ENCODE measurements at places on chromosomes 12 and 14.

- H3K27me3 ChIP-seq = peaks cover 16% of the 10 kb centered on the region
- H3K27ac ChIP-seq = no peak overlapping the region
- DNase-seq = peak; percentile 86
Measured at GRCh38 chr14:105414456-105415371, 4.9 kb upstream of the MTA1 start.

GRCh38 chr12:66717036-66717673 lies 38.3 kb upstream of the GRIP1 start:
- DNase-seq = no peak

- no peaks in the 10 kb centered on the region for H3K27me3 ChIP-seq
- H3K27ac ChIP-seq = no peak overlapping the region
- H3K4me3 ChIP-seq = no peak overlapping the region
- no peaks in the 10 kb centered on the region for H3K36me3 ChIP-seq
- no peaks in the 10 kb centered on the region for H3K4me1 ChIP-seq
Measured at GRCh38 chr14:75493592-75494087, 28.6 kb upstream of the BATF start.

GRCh38 chr12:125889742-125890141 lies 824.5 kb downstream of the AACS start:
- no peaks in the 10 kb centered on the region for H3K36me3 ChIP-seq
- H3K4me1 ChIP-seq = no peaks in the 10 kb centered on the region
- no peak for DNase-seq
- no peak overlapping the region for H3K27ac ChIP-seq
- H3K27me3 ChIP-seq = no peaks in the 10 kb centered on the region
- no peak overlapping the region for H3K4me3 ChIP-seq

DNA sequence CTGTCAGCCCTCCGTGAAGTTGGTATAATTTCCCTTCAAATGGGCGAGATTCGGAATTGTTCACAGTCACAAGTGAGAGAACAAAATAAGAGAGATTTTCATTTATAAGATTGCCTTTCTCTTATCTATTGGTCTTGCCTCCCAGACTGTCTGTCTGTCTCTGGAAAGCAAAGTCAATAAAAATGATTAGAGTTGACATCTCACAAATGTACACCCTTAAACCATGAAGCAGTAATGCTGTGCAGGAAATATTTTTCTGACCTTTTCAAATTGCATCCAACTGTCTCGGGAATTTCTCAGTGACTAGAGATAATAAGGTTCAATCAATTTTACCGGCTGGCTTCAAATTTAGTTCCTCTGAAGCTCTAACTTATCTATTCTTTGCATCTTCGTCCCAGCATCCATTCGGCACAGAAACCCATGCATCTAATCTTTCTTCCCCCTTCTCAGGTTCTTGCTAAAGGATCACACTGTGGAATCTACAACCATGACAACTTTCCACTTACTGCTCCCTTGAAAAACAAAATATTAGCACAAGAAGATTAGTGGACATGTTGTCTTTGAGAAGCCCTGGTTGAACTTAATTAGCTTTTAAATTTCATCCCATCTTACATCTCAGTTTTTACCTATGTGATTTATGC lies 93.1 kb downstream of the RMST start:
- peaks cover 15% of the 10 kb centered on the region for H3K4me1 ChIP-seq
- no peaks in the 10 kb centered on the region for H3K27me3 ChIP-seq
- H3K36me3 ChIP-seq = no peaks in the 10 kb centered on the region
- no peak overlapping the region for H3K4me3 ChIP-seq

DNA sequence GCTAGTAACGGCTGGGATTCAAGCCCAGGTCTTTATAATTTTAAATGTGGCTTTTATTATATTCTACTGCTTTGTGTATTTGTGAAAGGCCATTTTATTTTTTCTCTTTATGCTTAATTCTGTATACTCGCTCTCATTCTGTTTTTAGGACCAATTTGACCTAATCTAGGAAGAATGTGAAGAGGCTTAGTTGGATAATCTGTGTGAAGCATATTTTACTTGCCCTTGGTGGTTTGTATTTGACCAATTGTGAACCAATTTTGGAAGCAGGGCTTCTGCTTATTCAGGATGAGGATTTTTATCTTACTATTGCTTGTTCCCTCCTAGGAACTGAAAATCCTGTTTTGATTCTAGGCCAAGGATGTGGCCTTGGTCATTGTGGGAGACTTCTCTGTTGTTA lies 113.1 kb downstream of the TTC6 start:
- H3K4me1 ChIP-seq = no peaks in the 10 kb centered on the region
- no peaks in the 10 kb centered on the region for H3K27me3 ChIP-seq
- H3K27ac ChIP-seq = no peak overlapping the region

DNA sequence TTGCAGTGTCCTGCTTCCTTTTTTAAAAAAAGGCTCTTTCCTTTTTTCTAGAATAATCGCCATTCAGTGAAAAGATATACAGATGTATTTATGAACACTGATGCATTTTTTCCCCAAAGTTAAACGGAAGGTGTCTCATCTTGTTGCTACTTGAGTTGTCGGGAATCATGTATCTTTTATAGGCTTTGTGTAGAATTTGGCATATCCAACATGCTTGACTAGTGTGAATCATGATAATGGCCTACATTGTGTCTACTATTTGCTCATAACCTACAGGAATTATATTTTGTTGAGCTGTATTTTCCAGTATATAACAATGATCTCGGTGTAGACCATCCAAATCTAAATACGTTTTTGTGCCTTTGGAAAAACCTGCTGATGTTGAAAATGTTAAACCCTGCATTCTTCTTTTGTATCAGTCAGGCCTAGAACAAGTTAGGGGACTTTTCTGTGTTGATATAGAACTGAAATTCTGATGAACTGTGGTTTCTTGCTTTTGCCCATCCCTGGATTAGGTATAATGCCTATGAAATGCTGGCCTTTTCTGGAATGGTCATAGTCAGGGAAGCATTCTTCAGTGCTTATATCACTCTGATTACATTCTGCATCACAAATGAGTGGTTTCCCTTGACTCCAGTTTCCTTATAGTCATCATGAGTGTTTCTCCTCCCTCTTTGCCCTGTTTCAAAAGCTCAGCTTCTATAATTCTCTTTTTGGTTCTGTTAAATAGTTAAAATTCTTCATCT lies 10.8 kb downstream of the BMAL2 start:
- H3K27ac ChIP-seq = no peak overlapping the region
- H3K27me3 ChIP-seq = no peaks in the 10 kb centered on the region
- no peak overlapping the region for H3K4me3 ChIP-seq
- H3K36me3 ChIP-seq = no peaks in the 10 kb centered on the region
- no peaks in the 10 kb centered on the region for H3K4me1 ChIP-seq

DNA sequence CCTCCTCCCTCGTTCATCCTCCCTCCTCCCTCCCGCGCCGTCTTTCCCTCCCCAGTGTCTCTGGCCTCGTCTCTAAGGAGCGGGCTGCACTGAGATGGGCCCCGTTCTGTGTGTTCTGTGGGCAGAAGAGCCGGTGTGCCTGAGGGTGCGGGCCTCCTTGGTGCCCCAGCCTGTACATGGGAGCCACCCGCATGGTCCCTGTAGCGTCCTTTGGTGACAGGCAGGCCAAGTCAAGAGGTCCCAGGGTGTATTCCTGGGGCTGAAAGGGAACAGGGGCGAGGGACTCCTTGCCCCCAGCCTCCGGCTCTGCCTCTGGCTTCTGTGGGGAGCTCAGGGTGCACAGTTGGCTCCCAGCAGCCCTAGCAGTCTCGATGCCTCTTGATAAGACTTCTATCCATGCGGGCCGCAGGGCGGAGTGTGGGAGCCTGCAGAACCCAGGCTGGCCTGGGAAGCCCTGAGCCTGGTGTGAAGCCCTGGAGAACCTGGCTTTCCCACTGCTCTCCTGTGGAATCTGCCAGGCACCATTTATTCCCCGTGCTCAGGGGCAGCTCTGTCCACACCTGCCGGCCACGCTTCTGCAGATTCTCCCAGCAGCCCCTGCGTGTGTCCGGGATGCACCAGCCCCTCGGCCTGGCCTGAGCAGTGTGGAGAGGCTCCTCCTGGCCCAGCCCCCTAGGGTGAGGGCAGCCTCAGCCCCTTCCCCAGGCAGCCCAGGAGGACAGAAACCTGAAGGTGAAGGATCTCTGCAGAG lies 181.3 kb downstream of the KIF26A start:
- H3K36me3 ChIP-seq = no peaks in the 10 kb centered on the region
- DNase-seq = no peak
- no peak overlapping the region for H3K4me3 ChIP-seq
- H3K27ac ChIP-seq = no peak overlapping the region
- H3K27me3 ChIP-seq = no peaks in the 10 kb centered on the region
- H3K4me1 ChIP-seq = peaks cover 4% of the 10 kb centered on the region

- DNase-seq = no peak
- H3K27me3 ChIP-seq = no peaks in the 10 kb centered on the region
- H3K27ac ChIP-seq = no peak overlapping the region
- H3K36me3 ChIP-seq = no peaks in the 10 kb centered on the region
- no peak overlapping the region for H3K4me3 ChIP-seq
Measured at GRCh38 chr12:78402366-78403134, 462.0 kb upstream of the SYT1 start.

GRCh38 chr12:13509740-13510139 lies 313.2 kb downstream of the EMP1 start:
- H3K4me1 ChIP-seq = no peaks in the 10 kb centered on the region
- no peak for DNase-seq
- no peak overlapping the region for H3K27ac ChIP-seq
- H3K36me3 ChIP-seq = no peaks in the 10 kb centered on the region
- H3K27me3 ChIP-seq = no peaks in the 10 kb centered on the region
- H3K4me3 ChIP-seq = no peak overlapping the region

GRCh38 chr12:105698075-105698474 lies 367.6 kb downstream of the C12orf75 start:
- H3K27ac ChIP-seq = no peak overlapping the region
- H3K27me3 ChIP-seq = no peaks in the 10 kb centered on the region
- H3K4me1 ChIP-seq = no peaks in the 10 kb centered on the region
- DNase-seq = no peak
- H3K36me3 ChIP-seq = no peaks in the 10 kb centered on the region

GRCh38 chr14:54058505-54058904 lies 101.9 kb upstream of the BMP4 start:
- no peak overlapping the region for H3K27ac ChIP-seq
- no peaks in the 10 kb centered on the region for H3K4me1 ChIP-seq

DNA sequence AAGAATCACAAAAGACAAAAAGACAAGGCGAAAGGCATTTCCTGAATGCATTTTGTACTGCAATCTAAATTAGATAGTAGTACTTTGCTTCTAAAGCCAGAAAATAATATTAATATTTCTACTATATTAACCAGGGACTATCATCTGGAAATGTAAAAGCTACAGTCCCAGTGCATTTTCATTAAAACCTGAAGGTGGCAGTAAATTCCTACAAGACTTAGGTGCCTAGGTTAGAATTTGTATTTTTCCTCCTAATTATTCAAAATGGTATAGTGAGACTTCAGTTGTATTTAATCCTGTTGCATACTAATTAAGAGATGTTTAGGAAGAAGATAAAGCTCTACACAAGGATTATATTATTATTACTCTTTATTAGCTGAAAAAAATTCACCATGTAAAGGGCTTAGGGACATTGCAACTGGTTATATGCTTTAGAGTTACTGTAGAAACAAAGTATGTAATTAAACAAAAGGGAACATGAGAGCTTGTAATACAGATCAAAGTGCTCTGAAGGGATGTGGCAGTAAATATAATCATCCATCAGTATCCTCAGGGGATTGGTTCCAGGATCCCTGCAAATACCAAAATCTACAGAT lies 53.6 kb downstream of the BRMS1L start:
- no peaks in the 10 kb centered on the region for H3K36me3 ChIP-seq
- no peak overlapping the region for H3K27ac ChIP-seq
- peaks cover 12% of the 10 kb centered on the region for H3K4me1 ChIP-seq

- H3K27me3 ChIP-seq = no peaks in the 10 kb centered on the region
- no peaks in the 10 kb centered on the region for H3K36me3 ChIP-seq
- no peak overlapping the region for H3K4me3 ChIP-seq
- DNase-seq = no peak
Measured at GRCh38 chr12:83960767-83961166, 951.8 kb downstream of the SLC6A15 start.

GRCh38 chr12:52956987-52957386 lies 8.1 kb downstream of the KRT18 start:
- no peaks in the 10 kb centered on the region for H3K36me3 ChIP-seq
- H3K27me3 ChIP-seq = no peaks in the 10 kb centered on the region
- no peak overlapping the region for H3K27ac ChIP-seq

- no peak for DNase-seq
- peaks cover 20% of the 10 kb centered on the region for H3K27me3 ChIP-seq
- peak overlapping the region; percentile 87 for H3K4me3 ChIP-seq
Measured at GRCh38 chr14:74257941-74258763, 18.9 kb downstream of the VSX2 start.

DNA sequence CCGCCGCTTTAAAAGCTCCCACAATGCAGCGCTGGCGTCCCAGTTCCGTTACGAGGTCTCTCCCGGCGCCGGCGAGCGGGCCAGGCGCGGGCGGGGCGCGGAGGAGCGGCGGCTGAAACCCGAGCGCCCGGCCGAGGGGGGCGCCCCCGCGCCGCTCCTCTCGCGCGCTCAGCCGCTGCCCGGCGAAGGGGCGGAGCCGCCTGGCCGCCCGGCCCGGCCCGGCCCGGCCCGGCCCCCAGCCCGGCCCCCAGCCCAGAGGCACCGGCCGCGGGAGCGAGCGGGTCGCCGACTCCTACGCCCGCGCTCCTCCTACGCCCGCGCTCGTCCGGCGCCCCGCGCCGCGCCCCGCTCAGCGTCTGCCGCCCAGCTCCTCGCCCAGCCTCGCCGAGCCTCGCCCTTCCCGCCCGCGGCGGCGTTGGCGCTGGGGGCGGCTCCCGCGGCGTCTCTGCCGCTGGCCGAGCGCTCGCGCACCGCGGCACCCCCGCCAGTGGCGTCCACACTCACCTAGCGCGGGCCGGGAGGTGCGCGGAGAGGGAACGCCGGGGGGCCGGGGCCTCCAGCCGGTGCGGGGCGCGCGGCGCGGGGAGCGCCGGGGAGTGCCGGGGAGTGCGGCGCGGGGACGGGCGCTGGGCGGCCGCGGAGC lies at the start of gene RASSF8:
Gene RASSF8 (plus strand): TSS at position 255 of the 643 bp plus-strand sequence. CDS start 96,662 bp downstream, outside the sequence.
- H3K36me3 ChIP-seq = no peaks in the 10 kb centered on the region
- peaks cover 16% of the 10 kb centered on the region for H3K4me1 ChIP-seq
- peak within 1 kb of the TSS; percentile 99 for H3K27ac ChIP-seq
- peak; percentile 93 for DNase-seq

DNA sequence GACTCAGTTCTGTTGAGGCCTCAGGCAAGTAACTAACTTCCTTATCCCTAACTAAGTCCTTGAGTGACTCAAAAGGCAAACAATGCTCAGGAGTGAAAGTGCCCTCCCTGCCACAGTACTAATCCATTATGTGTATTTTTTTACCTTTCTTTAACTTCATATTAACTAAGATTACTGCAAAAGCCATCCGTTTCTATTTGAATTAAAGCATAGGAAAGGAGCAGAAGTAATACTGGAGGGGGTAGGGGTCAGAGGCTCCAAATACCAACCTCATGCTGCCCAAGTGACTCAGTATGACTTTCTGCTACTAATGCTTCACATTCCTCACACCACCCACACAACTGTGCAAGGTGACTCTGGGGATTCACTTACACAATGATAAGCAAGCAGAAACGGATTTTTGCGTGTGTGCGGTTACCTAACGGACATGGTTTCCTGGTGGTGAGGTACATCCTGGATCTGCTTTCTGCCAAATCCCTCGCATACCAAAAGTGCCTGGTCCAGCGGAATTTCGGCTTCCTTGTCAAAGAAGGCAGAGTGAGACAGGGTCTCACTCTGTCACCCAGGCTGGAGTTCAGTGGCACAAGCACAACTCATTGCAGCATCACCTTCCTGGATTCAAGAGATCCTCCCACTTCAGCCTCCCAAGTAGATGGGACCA lies 25.1 kb downstream of the MOK start:
- peaks cover 10% of the 10 kb centered on the region for H3K4me1 ChIP-seq
- no peak overlapping the region for H3K4me3 ChIP-seq
- no peaks in the 10 kb centered on the region for H3K27me3 ChIP-seq
- peak; percentile 57 for DNase-seq
- peak overlapping the region; percentile 58 for H3K27ac ChIP-seq

- H3K27ac ChIP-seq = no peak overlapping the region
- no peaks in the 10 kb centered on the region for H3K36me3 ChIP-seq
- peaks cover 4% of the 10 kb centered on the region for H3K4me1 ChIP-seq
- no peak overlapping the region for H3K4me3 ChIP-seq
Measured at GRCh38 chr12:67202011-67202677, 67.0 kb upstream of the CAND1 start.

All from hepatocyte (in vitro differentiated cells).